ENCODE measurements at places on chromosomes 6 and 20.

DNA sequence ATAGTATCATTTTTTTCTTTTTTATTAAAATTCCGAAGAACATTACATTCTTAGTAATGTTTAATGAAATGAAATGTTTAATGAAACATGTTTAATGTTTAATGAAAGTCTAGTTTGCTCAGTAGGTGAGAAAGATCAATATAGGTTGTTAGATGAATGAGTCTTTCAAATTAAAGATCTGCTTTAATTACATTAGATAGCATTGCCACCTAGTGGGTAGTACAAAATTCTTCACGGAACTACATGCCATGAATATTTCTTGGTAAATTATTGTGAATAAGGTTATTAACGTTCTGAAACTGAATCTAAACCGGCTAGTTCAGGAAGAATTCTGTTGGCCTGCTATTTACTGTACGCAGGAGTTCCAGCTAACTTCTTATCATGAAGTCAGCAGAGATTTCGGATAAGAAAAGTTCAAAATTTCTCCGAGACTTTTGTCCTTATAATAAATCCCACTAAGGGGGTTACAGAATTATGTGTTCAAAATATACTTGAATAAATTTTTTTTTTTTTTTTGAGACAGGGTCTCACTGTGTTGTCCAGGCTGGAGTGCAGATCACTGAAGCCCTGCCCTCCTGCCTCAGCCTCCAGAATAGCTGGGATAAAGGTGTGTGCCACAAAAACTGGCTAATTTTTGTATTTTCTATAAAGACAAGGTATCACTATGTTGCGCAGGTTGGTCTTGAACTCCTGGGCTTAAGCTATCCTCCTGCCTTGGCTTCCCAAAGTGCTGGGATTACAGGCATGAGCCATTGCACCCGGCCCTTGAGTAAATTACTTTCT is 7.9 kb upstream of the GMNN start:
- DNase-seq = no peak

GRCh38 chr6:153083869-153084268 is 47.2 kb downstream of the RGS17 start:
- no peak for DNase-seq

GRCh38 chr6:16985513-16986284 is 116.2 kb upstream of the STMND1 start:
- DNase-seq = no peak

DNA sequence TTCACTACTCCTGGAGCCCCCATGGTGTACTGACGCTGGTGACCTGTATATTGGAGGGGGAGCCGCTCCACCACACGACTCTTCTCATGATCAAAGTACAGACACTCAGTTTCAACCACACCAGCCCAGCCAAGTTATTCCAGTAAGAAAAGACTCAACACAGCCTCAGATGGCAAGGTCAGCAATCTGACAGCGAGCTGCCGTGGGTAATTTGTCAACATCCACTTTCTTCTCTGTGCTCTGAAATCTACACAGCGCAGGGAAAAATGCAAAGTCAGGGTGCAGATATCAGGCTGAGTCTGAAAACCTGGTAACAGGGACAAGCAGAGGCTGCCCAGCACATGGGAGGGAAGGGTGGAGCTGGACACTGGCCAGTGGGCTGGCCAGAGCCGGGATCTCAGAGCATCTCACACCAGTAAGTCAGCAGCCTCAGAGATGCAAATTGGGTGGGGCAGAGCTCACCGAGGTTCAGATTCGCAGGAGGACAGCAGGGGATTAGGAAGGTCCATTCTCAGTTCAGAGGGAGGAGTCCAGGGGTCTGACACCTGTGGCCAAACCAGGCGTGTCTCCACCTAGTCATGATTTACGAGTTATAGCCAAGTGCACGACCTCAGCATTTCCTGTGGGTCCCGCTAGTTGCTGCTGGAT is 44.5 kb upstream of the RPS6KA2 start:
- DNase-seq = peak; percentile 30

- DNase-seq = no peak
Observed at GRCh38 chr6:41713650-41714291, 21.6 kb downstream of the TFEB start.

DNA sequence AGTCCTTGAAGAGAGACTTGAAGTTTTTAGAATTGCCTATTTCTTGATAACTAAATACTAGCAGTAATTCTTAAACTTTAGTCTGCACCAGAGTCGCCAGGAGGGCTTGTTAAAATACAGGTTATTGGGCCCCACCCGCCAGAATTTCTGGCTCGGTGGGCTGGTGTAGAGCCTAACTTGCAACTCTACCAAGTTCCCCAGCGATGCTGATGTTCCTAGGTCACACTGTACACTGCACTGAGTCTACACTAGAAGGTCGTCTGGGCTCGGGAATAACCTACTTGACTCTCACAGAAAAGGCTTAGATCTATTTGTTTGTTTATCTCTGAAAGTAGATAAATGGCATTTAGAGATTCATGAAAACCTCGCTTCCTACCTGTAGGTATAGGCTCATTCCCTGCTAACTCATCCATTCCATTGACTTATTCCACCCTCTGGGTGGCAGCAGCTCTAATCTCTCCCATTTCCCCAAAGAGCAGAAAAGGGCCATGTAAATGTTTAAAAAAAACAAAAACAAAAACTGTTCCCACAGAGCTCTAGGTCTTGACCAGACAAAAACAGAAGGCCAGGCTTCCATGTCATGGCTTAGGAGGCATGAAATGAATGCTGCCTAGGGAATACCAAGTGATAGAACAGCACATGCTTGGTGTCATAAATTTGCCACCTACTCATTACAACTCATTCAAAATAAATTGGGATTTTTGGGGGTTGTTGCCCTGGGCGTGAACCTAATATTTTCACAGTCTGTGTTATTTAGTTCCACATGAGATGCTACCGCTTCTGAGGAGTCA is 292.1 kb downstream of the ADGB start:
- no peak for DNase-seq

DNA sequence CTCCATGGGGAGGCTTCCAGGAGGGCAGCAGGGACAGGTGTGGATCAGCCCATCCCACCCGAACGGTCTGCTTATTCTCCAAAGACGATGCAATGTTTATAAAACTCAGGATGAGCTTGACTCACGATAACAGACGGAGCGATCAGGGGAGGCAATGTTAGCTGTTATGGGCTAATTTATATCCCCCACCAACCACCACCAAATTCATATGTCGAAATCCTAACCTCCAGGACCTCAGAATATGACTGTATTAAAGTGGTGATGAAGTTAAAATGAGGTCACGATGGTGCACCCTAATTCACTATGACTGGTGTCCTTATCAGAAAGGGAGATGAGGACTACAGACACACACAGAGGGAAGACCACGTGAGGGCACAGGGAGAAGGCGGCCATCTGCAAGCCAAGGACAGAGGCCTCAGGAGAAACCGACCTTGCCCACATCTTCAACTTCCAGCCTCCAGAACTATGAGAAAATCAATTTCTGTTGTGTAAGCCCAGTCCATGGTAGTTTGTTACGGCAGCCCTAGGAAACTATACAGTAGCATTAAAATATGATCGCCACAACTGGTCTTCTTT is 7.0 kb downstream of the ADTRP start:
- no peak for DNase-seq

DNA sequence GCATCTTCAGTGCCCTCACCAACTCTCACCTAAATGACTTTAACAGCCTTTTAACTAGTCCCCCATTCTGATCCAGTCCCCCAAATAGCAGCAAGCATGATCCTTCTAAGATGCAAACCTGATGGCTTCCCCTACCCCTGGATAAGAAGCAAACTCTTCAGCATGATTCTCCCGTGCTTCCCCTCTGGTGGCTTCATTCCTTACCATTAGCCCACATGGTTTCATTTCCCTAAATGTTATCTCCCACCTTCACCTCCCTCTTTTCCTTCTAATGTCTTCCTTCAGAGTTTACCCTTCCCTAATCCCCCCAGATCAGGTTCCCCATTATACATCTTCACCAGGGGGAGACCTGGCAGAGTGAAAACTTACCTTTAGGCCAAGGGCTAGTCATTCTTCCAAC is 4.0 kb upstream of the RAB5IF start:
- DNase-seq = no peak

DNA sequence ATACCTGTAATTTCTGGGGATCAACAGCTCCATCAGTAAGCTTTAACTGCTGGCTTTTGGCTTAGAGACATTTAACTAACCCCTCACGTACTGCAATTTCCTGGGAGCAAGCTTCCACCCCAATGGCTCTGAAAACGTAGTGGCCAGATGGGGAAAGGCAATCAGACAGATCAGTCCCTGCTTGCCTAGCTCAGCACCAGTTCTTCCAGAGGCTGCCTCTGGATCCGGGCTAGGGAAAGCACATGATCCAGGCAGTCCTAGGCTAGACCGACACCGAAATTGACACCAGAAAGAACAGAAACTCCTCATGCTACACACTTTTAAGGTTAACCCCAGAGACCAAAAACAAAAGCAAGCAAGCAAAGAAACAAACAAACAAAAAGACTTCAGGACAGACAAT is 13.3 kb downstream of the PREP start:
- no peak for DNase-seq

GRCh38 chr6:117728626-117729025 is 53.4 kb downstream of the NUS1 start:
- DNase-seq = no peak

DNA sequence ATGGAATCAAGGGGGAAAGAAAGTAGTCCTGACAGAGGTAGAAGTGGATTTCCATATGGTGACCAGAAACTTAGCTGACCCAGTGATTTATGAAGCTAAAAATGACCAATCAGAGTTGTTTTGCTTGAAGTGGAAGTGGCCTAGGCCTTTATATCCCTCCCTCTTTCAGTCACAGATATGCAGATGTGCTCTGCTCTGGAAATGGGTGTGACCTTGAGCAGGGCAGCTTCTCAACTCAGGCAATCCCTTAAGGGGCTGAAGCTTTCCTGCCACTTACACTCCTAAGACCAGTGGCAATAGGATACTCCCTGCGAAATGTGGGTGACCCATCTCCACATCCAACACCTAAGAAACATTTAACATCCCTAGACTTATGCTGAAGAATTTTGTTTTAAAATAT is 256.6 kb downstream of the EYS start:
- no peak for DNase-seq

GRCh38 chr6:4224067-4224978 is 88.9 kb upstream of the ECI2 start:
- no peak for DNase-seq

Data from HEK293T (cell line).